Esophagus squamous epithelium (tissue), 5 donors: ENCODE measurements at places on chromosomes 6 and 20.

DNA sequence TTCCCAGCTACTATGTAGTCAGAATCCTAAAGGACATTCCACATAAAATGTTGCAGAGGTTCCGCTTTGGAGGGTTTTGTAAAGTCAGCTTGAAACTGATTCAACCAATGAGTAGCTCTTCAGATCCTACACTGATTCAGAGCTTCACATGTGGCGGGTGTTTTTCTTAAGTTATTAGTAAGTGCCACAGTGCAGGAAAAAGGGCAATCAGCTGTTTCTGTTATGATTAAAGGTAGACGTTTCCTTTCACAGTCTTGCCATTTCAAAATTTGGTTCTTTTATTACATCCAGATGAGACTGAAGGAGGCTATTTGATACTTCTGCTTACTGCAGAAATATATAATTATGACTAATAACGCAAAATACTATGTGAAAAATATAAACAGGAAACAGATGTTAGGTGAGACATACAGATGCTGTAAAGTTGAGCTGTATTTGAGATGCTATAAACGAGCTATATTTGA, 443.9 kb downstream of the CDKAL1 start:
- no peak for DNase-seq

GRCh38 chr6:154434662-154435061, 75.8 kb downstream of the CNKSR3 start:
- no peak for DNase-seq

DNA sequence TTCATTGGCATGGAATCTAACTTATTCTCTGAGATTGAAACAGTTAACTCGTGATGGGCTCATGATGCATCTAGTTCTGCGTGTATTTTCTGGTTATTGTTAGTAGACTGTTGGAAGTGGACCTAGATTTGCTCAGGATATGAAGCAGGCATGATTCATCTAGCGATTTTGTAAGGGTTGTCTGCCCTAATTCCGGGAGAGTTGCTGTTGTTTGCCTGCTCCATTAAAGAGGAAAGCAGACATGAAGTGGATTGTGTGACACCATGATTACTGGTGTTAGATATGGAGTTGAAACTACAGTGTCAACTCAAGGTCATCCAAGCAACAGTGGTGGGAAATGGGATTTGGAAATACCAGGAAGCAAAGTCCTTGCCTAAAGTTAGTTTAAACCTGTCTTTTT, 41.0 kb downstream of the SOX4 start:
- DNase-seq = no peak

- DNase-seq = no peak
Observed at GRCh38 chr6:1773700-1774099, 164.0 kb downstream of the FOXC1 start.

- no peak for DNase-seq
Observed at GRCh38 chr20:37438464-37439222, 82.4 kb upstream of the NNAT start.

GRCh38 chr20:63980317-63980805, 571 bp upstream of the PRPF6 start:
- DNase-seq = no peak

- no peak for DNase-seq
Observed at GRCh38 chr6:16731478-16732051, 29.7 kb downstream of the ATXN1 start.

DNA sequence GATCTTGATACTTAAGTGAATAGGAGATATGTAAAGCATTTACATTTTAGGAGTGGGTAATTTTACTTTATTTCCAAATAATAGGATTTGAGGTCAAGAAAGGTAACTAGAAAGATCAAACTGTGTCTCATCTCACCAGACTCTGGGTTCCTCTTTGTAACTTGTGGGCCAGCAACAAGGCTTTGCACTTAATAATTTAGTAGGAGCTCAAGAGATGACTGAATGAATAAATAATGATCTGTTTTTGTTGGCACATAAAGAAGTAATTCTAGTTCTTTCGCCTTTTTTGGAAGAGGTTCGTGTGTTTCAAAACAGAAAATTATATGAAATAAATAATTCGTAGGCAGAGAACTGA, 67.4 kb upstream of the FABP7 start:
- no peak for DNase-seq

DNA sequence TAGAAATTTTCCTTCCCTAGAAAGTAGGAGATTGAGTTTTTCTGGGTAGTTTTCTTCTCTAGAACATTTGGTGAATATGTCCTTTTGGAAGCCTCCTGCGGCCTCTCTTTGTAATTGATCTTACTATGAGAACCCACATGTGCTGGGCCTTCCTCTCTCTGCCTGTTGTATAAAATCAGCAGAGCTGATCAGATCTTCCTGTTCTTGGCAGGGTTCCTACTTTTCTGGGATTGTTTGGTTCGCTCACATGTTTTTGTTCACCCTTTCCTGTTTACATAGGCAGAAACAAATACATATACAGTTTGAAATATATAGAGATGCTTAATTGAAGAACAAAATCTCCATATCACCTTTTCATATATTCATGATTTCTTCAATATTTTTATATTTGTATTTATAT, 57.8 kb downstream of the IL22RA2 start:
- DNase-seq = no peak

- no peak for DNase-seq
Observed at GRCh38 chr6:54878718-54879117, 32.1 kb downstream of the FAM83B start.

- DNase-seq = no peak
Observed at GRCh38 chr6:79173378-79173777, 61.1 kb downstream of the HMGN3 start.

- no peak for DNase-seq
Observed at GRCh38 chr6:105102186-105102585, 77.6 kb downstream of the POPDC3 start.

DNA sequence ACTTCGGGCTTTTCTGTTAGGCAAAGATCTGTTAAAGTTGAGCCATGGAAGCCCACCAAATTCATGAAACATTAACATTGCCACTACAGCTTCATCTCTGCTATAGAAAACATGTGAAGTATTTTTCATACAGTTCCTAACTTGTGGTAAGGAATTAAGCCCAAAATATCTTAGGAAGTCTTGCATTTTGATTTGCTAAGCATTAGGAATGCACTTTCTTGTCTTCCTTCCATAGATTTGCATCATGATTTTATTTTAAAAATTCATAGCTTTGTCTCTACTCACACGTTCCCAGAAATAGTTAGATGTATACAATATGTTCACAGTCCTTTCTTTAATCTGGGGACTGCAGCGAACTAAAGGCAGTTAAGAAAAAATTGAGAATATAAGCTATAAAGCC, 325.6 kb downstream of the CENPW start:
- DNase-seq = no peak

- no peak for DNase-seq
Observed at GRCh38 chr20:43715044-43715443, 11.8 kb downstream of the GTSF1L start.

GRCh38 chr20:53793783-53794383, 200.2 kb upstream of the ZNF217 start:
- no peak for DNase-seq

DNA sequence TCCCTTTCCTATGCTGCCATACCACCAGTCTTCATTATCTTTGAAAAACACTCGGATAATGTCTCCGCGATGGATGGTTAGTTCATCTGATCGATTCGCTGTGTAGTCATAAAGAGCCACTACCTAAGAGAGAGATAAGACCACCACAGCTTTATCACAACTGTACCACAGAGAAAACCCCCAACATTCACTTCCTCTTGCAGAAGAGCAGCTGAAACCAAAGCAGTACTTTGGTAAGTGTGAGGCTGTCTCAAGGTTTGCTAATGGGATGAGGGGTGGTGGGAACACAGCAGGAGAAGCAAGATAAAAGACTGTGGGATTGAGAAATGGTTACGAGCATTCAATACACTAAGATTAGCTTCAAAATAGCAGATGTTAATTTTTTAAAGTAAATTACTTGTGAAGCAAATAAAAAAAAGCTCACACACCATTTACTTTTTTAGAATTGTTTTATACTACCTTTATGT, 142.1 kb downstream of the MYB start:
- DNase-seq = no peak

DNA sequence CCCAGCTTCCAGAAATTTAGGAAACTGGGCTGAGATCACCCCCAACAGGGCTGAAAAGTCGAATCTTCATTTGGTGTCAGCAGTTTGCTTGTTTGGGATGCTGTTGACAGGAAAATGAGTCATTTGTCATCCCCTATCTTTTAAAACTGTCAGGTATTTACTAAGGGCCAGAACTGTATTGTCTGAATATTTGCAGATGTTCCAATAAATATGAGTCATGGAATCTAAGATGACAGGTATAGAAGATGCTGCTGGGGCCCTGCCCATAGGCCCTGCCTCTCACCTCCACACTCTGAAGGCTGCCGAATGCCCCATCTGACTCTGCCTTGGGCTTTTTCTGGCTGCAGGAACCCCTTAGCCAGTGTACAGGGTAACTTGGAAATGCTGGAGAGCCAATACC, 3.9 kb downstream of the ETV7 start:
- no peak for DNase-seq

DNA sequence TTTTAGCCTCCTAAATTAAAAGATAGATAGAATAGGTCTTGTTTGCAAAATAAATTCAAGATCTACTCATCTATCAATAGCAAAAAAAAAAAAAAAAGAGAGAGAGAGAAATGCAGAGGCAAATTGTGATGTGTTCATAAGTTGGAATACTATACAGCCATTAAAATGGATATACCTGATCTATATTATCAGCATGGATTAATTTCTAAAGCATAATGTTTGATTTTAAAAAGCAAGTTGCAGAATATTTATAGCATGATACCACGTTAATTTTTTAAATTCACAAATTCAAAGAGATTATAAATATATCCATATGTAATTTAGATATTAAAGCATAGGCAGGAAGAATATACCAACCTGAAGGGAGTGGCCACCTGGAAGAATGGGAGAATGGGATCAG, 114.9 kb upstream of the PTPRT start:
- no peak for DNase-seq

GRCh38 chr20:48733296-48733790, 94.5 kb downstream of the PREX1 start:
- DNase-seq = no peak

DNA sequence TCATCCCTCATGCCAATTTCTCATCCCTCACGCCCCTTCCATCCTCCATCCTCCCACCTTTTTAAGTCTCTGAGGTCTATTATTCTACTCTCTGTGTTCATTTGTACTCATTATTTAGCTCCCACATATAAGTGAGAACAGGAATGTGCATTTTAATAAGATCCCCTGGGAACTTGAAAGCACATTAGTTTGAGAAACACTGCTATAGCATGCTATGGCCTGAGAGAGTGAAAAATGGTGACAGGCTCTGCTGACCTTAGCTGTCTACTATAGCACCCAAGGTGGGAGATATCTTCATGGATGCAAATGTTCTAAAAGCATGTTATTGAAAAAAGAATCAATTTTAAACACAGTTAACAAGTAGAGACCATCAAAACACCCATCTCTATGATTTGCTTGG, 712.0 kb downstream of the TFAP2A start:
- no peak for DNase-seq

DNA sequence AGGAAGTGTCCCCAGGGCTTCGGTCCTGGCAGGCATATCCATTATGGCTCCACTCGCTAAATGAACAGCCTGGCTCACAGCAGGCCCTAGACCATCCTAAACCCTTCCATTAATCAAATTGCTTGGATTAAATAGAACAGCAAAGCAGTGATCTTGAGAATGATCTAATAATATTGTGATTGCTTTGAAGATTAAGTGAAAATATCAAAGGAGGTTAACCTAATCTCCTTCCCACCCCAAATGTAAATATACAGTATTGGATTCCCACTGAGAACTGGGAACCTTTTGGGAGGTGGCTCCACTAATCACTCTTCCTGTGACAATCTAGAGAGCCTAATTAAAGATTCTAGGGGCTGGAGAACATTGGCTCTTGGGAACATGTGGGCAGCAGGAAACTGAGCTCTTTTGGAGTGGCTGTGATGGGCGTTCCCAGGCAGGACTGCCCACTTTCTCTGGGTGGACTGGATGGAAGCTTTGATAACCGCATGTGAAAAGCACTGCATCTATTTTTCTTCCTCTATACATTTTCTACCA, 68.3 kb upstream of the FRMD1 start:
- DNase-seq = no peak
